ENCODE measurements at places on chromosomes 7 and 10.

DNA sequence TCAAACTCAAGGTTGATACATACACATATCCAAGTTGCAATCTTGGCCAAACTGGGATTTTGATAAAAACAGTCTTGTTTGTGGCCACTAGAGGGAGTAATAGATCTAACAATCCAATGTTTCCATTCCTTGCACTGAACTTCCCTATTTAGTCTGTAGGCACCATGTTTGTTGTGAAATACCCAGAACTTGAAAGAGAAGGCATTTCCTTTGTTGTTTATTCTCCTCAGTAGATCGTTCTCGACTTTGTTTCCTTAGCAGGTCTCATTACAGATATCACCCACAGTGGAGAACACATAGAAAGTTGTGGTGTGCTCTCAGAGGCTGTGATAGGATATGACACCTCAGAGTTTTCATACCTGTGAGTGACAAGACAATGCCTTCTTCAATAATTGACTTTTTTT, 70.3 kb upstream of the MXI1 start:
- DNase-seq, result peak; percentile 79

- peak; percentile 76 for DNase-seq
Measured at GRCh38 chr7:130207642-130208041, at the start of gene SSMEM1. Gene SSMEM1, plus strand, starts transcription at chr7:130207860. Its CDS starts 51 bp downstream, at chr7:130207911.

DNA sequence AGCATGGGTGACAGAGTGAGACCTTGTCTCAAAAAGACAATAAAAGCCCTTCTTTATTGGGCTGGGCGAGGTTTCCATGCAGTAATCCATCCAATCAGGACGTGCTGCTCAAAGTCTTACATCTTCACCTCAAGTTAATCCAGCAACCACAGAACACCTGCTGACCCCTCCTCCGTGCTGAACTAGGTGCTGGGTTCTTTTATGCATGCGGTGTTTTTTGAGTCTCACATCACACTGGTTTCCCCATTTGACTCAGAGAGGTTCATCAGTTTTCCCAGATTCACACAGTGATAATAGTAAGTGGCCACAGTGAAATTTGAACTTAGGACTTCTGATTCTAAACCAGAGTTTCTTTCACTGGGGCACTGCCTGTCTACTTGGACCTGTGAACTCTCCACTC, 58.3 kb upstream of the GTF2I start:
- no peak for DNase-seq

DNA sequence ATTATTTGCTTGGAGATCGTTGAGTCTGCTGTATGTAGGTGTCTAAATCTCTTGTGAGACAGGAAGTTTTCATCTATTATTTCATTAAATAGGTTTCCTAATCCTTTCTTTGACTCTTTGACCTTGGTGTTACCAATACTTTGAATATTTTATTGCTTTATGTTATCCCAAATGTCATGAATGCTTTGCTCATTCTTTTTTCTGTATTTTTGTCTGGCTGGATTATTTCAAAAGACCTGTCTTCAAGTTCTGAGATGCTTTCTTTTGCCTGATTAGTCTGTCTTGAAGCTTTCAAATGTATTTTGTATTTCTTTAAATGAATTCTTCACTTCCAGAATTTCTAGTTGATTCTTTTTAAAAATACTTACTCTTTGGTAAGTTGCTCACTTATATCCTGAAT, 27.3 kb downstream of the UBE3C start:
- no peak for DNase-seq

GRCh38 chr10:129875993-129876726, 87.9 kb downstream of the EBF3 start:
- DNase-seq, result no peak

GRCh38 chr7:104857458-104858425, 156.3 kb upstream of the KMT2E start:
- no peak for DNase-seq

- no peak for DNase-seq
Measured at GRCh38 chr10:34699904-34700517, 115.1 kb downstream of the PARD3 start.

GRCh38 chr7:24119852-24120251, 164.1 kb upstream of the NPY start:
- DNase-seq, result no peak

GRCh38 chr10:100524638-100525037, 5.0 kb upstream of the SEC31B start:
- no peak for DNase-seq

- no peak for DNase-seq
Measured at GRCh38 chr10:113552701-113553100, at the start of gene HABP2. Gene HABP2, plus strand, starts transcription at chr10:113553053. Its CDS starts 69 bp downstream, at chr10:113553122.

DNA sequence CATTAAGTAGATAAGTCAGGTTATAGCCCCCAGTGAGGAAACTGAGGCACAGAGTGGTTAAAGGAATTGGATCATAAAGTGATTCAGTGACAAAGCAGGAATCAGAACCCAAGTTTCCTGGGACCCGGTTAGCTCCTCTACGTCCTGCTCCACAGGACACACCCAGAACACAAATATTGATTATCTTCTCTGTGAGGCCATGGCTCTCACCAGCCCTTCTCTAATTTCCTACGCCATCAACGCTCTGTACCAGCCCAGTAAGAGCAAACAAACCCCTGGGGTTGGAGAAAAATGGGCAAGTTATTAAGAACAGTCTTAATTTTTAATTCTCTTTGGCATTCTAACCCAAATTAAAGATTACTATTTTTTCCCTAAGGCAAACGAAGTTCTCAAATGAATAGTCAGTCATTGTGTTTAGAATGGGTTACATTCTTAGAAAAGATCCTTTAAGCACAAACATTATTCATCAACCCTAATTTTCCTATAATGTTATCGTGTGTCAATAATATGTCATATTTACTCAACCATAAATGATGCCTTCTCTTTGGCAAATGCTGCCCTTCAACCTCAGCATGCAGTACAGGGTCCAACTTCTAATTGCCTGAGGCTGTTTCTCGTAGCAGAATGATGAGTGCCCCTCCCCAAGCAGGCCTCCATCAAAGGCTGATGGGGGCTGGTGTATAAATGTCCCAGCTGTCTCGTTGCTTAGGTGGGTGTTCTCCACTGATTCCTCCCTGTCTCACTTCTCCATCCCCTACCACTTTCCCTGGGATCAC, 25.4 kb upstream of the TM9SF3 start:
- no peak for DNase-seq

DNA sequence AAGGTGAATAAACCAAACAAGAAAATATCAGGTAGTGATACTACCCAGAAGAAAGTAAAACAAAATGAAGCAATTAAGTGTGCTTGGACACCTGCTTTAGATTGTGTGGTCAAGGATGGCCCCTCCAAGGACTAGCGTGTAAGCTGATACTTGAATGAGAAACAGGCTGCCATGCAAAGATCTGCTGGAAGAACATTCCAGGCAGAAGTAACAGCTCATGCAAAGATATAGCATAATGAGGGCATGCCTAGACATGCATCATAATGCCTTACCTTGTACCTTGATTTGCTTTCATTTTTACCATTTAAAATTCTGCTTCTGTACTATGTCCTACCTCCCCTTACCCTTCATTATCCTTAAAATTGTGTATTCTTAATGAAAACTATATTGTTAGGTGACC, 74.8 kb upstream of the HDAC9 start:
- DNase-seq, result peak; percentile 64

- DNase-seq, result no peak
Measured at GRCh38 chr10:97974526-97975525, 55.6 kb downstream of the CRTAC1 start.

- DNase-seq, result peak; percentile 45
Measured at GRCh38 chr10:52539463-52539862, 225.4 kb downstream of the DKK1 start.

- no peak for DNase-seq
Measured at GRCh38 chr10:28790146-28790545, 112.8 kb downstream of the BAMBI start.

GRCh38 chr7:112882991-112883390, 92.8 kb upstream of the TMEM168 start:
- DNase-seq, result peak; percentile 22

Data from iris pigment epithelial cell (primary cell).